ENCODE measurements at places on chromosomes 11 and 22.

DNA sequence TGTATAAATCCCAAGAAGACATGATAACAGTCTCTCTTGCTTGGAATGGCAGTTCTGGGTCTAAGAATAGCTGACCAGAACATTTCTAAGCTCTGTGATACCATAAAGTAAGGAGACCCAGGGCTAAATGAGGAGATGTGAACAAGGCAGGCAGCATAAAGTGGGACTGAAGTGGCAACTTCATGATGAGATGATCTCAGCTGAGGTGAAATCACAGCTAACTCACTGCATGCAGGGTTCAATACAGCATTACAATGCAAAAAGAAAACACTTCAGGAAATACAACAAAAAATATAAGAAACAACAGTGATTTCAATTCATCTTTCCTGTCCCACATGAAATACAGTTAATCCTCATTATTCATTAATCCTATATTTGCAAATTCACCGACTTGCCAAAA, 44.6 kb downstream of the MRE11 start:
- DNase-seq, result no peak

- DNase-seq, result no peak
Measured at GRCh38 chr22:28907311-28908008, 24.1 kb downstream of the ZNRF3 start.

GRCh38 chr11:14341968-14342367, 17.0 kb downstream of the RRAS2 start:
- DNase-seq, result no peak

DNA sequence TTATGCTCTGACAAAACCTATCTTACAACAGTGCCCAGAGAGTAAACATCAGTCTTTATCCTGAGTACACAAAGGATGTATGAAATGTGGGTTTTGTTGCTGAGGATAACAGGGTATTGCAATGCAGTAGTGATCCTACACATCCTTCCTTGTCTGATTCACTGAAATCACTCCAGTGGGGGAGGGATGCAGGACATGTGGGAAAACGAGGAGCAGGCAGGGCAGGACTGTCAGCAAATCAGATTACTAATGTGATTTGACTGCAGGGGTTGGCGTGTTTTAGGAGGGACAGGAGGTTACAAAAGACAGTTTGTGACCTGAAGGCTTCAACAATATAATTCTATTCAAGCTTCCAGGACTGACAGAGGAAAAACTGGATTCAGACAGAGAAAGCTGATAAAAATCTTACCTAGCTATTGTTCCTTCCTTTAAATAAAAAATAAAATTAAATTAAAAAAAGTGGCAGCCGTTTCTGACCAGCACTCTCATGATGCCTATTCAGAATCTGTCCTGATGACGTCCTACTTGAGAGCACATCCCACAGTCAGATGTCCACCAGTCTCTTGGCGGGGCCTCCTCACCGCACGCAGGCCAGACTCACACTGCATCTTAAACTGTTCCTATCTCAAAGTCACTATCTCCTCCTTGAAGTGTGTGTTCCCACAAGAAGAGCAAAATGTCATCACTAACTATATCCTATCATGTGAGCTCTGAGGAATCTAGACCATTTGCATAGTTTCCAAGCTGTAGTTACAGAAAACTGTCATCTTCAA, 50.6 kb upstream of the MN1 start:
- DNase-seq, result no peak

- DNase-seq, result no peak
Measured at GRCh38 chr11:86980086-86980796, 25.0 kb upstream of the FZD4 start.

GRCh38 chr22:50017701-50018224, 5.2 kb upstream of the IL17REL start:
- DNase-seq, result no peak

DNA sequence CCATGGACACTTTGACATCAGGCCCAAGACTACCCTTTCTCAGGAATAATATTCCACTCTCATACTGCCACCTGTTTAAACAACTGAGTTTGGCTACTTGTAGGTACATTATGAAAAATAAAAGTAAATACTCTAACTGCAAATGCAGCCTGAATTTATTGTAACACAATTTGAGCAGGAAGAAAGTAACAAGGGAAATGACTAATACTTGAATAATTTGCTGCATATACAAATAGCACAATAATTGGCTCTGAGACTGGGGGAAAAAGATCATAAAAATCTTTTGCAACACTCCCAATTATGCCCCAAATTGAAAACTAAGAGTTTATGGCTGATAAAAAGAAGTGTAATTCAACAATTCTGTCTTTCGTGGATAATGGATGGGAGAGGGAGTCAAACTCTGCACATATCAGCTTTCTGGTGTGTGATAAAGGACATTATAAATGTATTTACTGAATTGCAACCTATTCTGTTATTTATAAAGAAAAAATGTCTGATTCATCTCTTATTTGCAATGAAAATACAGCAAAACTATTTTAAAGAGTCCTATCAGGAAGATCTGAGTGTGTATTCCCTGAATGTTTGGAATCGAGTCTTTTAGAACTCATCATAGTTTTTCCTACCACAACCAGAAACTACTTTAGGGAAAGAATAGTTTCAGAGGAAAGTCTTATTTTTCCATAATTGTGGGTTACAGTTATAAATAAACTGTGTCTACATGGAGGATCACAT, 359.0 kb downstream of the JRKL start:
- DNase-seq, result no peak
